Naive thymus-derived CD4-positive, alpha-beta T cell (primary cell): ENCODE measurements at places on chromosomes 3 and 15. TPM values are rescaled to one million over a fixed set of nuclear protein-coding genes. Genes with fewer than 3 reads are reported as not detected.

- H3K27me3 ChIP-seq: no peaks in the 10 kb centered on the region
- no peak for DNase-seq
- no peaks in the 10 kb centered on the region for H3K36me3 ChIP-seq
- H3K27ac ChIP-seq: no peak overlapping the region
Observed at GRCh38 chr3:155554777-155555451, 190.0 kb downstream of the PLCH1 start.

DNA sequence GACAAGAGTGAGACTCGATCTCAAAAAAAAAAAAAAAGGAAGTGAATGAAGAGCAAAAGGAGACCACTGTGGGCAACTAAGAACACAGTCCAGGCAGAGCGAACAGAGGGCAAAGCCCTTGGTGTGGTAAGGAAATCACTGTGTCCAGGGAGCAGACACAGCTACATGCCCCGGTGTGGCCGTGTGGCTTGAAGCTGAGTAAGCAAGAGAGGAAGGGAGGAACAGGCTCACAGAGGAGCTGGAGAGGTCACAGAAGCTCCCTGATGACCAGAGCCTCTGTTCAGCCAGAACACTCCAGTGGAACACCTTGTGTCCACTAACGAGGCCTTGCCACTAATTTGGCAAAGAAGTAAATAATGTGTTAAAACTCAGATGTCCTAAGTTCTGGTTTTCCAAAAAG lies 60.6 kb upstream of the GATA2 start:
- DNase-seq: no peak
- H3K4me1 ChIP-seq: no peaks in the 10 kb centered on the region
- H3K4me3 ChIP-seq: no peak overlapping the region

GRCh38 chr3:197682713-197683112 lies 54.0 kb downstream of the RUBCN start:
- H3K36me3 ChIP-seq: no peaks in the 10 kb centered on the region
- H3K4me3 ChIP-seq: no peak overlapping the region
- DNase-seq: no peak

- no peaks in the 10 kb centered on the region for H3K27me3 ChIP-seq
- no peak overlapping the region for H3K4me3 ChIP-seq
- DNase-seq: no peak
- H3K36me3 ChIP-seq: no peaks in the 10 kb centered on the region
Observed at GRCh38 chr3:127105587-127105986, 87.3 kb upstream of the PRR23E start.

GRCh38 chr15:40290545-40290917 lies 7.7 kb upstream of the ANKRD63 start:
- H3K27ac ChIP-seq: no peak overlapping the region
- no peak for DNase-seq
- H3K36me3 ChIP-seq: peaks cover 15% of the 10 kb centered on the region
- H3K4me3 ChIP-seq: no peak overlapping the region

GRCh38 chr3:117630885-117631284 lies 921.3 kb downstream of the TUSC7 start:
- no peaks in the 10 kb centered on the region for H3K27me3 ChIP-seq
- no peak overlapping the region for H3K27ac ChIP-seq
- no peak for DNase-seq

The LRRC28 gene
- polyA plus RNA-seq: 25.9 TPM

The NR2E3 gene
- polyA plus RNA-seq: not detected

The CTXND1 gene
- not detected for polyA plus RNA-seq

The ACTC1 gene
- not detected for polyA plus RNA-seq
